Caco-2 (cell line): ENCODE measurements at places on chromosomes 1 and 21. TPM values are rescaled to one million over a fixed set of nuclear protein-coding genes. Genes with fewer than 3 reads are reported as not detected.

The PI4KB gene
- total RNA-seq = 49.7 and 52.7 TPM in 2 replicates

The CYP4Z1 gene
- not detected in 2 replicates for total RNA-seq

The GBP7 gene
- total RNA-seq = not detected in 2 replicates

The GJA9 gene
- not detected in 2 replicates for total RNA-seq

The HSD11B1 gene
- not detected in 2 replicates for total RNA-seq

The ATP5IF1 gene
- 126 and 130 TPM in 2 replicates for total RNA-seq

The REN gene
- not detected in 2 replicates for total RNA-seq

The MAB21L3 gene
- 0.26 and 0.66 TPM in 2 replicates for total RNA-seq

The AGBL4 gene
- total RNA-seq = not detected in 2 replicates

The IL10RB gene
- 11.7 and 13.1 TPM in 2 replicates for total RNA-seq

The LCE3D gene
- not detected in 2 replicates for total RNA-seq

The ANGPTL3 gene
- total RNA-seq = 0.77 and 0.86 TPM in 2 replicates

DNA sequence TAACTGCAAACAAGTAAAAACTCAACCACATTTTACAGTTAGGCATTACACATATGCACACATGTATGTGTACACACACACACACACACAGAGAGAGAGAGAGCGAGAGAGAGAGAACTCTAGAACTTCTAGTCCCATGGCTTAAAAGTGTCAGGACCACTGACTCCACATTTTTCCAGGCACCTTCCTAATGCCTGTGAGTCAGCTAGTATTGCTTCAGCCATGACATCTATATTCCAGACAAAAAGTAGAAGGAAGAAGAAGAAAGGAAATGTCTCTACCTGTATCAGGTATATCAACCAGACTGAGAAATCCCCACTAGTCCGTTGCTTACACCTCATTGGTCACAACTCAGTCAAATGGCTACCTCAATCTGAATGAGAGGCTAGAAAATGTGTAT is 31.9 kb upstream of the TACSTD2 start:
- no peak for DNase-seq

DNA sequence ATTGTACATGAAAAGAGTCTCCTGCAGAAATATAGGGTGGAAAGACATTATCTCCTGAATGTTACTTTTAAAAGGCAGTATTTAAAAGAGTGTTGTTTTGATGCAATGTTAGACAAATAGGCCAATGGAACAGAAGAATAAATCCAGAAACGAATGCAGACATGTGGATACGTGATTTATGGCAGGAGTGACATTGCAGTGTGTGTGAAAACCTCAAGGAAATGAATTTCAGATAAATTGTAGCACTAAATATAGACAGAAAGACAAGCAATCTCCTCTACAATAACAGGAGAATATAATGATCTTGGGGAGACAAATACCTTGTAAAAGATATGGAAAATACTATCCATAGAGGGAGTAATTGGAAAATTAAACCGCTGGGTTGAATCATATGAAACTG is 387.8 kb upstream of the CHRM3 start:
- no peak for DNase-seq

GRCh38 chr1:41915786-41916571 is 2.7 kb downstream of the HIVEP3 start:
- DNase-seq = no peak

- no peak for DNase-seq
Observed at GRCh38 chr1:225319871-225320270, 108.0 kb downstream of the LBR start.

DNA sequence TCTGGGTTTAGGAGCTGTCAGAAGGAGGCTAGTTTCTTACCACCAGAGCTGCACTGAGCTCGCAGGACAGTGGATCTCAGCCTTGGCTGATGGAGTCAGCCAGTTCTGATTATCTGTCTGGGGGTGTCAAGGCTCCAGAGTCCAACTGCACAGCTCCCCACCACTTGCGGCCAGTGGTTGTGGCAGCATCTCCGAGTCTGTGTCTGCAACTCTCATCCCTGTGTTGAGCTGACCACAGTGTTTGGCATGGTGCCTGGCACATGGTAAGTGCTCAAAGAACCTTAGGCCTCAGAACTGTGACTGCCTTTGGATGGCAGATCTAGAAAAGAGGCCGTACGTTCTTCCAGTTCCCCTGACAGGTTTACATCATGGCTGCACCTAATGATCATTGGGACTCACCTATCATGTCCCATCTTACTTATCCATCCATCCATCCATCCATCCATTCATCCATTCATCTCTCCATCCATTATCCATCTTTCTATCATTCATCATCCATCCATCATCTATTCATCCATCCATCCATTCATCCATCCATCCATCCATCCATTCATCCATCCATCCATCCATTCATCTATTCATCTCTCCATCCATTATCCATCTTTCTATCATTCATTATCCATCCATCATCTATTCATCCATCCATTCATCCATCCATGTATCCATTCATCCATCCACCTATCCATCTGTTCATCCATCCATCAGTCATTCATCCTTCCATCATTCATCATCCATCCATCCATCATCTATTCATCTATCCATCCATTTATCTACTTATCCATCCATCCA is 114.5 kb downstream of the CRYAA start:
- no peak for DNase-seq

DNA sequence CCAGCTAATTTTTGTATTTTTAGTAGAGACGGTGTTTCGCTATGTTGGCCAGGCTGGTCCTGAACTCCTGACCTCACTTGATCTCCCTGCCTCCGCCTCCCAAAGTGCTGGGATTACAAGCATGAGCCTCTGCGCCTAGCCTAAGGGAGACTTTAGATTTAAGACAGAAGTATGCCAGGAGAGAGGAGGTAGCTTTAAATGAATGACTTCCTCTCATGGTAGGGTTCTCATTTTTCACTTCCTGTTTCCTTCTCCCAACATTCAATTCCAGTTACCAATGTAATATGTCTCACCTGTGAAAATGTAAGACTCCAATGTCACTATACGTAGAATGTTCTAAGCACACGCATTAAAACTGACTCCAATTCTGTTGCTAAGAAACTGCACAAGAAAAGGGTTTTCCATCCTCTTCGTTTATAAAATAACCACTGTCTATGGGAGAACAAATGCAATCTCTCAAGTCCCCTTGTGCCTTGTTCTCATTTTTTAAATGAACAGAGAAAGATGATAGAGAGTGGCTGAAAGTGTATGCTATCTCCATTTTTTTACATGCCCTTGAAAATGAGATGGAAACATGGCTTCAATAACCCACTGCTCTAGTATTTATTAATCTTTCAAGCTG is 140.0 kb downstream of the SLC45A1 start:
- no peak for DNase-seq

DNA sequence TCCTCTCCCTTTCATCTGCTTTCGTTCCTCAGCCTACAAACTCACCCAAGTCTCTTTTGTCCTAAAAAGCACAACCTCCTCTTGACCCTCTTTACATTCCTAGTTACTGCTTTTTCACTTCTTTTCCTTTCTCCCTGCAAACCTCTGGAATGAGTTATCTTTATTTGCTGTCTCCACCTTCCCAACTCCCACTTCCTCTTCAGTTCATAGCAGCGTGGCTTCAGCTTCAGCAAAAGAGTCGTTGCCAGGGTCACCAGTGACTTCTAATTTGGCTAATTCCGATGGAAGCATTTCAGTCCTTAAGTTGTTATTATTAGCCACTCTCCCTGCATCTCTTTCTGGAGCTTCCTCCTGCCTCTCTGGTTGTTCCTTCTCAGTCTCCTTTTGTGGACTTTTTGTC is 6.2 kb upstream of the TMEM54 start:
- DNase-seq = no peak

DNA sequence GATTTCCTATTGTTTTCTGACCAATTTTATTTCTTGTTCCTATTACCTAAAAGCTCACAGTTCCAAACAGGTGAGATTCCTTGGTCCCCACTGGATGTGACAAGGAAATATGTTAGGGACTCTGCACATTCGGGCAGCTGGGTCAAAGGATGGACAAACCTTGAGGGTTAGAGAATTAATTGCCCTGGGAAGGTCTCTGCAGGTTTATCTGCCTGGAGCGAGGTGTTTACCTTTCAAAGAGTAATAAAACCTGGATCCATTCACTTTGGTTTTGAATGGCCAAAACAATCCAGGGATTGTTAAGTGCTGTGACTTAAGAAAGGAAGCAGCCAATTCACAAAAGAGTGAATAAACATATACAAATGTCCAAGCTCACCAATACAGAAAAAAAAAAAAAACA is 33.6 kb upstream of the RAB4A start:
- DNase-seq = no peak

DNA sequence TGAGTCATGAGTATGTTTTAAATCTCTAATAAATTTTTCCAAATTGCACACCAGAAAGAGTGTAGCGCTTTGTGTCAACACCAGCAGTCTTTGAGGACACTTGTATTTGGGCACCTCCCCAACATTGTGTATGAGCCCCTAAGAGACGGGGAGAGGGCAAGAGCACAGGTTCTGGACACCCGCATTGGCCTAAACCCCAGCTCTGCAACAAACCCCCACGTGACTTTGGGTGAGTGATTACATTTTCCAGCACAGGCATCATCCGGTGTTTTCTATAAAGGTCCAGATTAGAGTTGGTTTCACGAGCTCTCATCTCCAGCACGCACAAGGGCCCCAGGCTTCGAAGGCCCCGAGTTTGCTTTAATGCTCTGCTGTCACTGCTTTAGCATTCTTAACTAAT is 66.3 kb upstream of the SLC45A1 start:
- no peak for DNase-seq

DNA sequence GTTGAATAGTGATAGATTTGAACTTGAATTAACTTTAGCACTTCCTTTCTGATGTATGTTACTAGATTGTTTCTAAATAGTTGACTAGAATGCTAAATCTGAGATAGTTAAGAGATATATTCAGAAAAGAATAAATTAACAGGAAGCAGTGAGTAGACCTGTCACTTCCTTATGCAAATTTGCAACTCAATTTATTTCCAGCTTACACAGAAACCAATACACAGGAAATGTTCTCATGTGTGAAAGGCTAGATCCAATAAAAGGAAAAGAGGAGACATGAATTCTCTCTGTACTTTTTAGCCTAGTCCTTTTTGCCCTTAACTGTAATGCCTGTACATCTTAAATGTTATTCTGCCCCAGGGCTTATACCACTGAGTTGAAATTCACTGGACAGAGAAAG is 522.3 kb downstream of the COL11A1 start:
- DNase-seq = no peak

GRCh38 chr1:119808491-119808890 is 2.8 kb downstream of the REG4 start:
- DNase-seq = no peak

DNA sequence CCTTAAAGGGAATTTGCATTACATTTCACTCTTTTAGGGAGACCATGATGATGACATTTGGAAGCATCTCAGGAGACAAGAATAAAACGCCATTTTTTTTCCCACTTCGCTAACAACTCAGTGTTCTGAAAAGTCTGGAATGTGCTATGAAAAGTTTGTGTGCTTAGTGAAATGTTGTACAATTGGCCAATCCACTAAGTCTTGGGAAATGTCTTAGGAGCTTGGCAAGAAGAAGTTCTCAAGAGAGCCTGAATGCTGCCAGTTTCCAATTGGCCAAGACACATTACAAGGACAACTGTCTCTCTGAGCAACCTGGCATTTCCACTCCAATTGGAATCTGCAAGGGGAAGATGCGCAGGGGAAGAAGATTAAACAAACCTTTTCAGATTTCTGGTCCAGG is 401.8 kb downstream of the RWDD3 start:
- no peak for DNase-seq

DNA sequence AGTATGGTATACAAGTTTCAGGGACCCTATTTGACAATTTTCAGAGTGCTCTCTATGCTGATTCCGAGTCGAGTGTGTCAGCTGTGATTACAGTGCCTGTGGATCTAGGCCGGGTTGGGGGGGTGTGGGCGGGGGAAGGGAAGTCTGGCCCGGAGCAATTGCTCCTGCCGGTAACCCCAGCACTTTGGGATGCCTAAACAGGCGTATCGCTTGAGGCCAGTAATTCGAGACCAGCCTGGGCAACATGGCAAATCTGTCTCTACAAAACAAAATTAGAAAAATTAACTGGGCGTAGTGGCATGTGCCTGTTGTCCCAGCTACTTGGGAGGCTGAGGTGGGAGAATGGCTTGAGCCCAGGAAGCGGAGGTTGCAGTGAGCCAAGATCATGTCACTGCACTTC is 1.6 kb upstream of the IL10RB start:
- DNase-seq = no peak

DNA sequence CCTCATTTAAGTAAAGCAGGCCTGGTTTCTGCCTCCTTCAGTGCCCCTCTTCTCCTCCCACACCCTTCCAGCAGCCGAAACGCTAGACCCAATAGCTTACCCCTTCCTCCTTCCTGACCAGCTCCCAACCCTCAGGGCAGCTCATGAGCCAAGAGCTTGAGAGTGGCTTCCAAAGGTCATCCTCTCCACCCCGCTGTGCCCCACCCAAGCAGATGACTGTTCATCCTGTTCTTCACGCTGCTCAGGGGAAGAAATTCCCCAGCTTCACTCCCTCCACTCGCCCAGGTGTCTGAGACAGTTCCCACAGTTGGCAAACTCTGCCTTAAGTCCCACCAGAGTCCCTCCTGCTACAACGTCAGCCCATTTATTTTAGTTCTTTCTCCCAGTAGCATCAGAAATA is 23.4 kb downstream of the ARHGEF19 start:
- peak; percentile 33 for DNase-seq

- DNase-seq = no peak
Observed at GRCh38 chr21:37874904-37875780, 41.1 kb downstream of the KCNJ6 start.

DNA sequence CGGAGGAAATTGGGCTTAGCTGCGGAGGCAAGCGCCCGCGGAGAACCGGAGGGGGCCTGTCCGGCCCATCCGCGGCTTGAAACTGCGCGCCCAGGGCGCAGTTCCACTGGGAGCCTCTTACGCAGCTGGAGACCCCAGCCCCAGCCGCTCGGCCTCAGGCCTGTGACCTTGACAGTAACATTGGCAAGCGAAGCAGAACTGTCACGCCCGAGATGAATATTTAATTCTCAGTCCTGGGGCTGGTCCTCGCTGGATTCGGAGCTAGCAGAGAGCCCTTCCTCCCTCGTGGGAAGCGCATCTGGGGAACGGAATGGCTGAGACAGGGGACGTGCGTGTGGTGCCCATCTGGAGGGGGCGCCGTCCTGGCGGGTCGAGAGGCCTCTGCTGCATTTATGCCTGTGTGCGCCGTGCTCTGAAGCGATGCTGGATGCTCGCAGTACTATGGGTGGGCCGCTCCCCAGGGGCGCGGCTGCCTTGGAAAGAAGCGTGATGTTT is 928 bp downstream of the SLC6A17 start:
- no peak for DNase-seq

- DNase-seq = no peak
Observed at GRCh38 chr21:39666026-39666425, 53.3 kb downstream of the B3GALT5 start.

DNA sequence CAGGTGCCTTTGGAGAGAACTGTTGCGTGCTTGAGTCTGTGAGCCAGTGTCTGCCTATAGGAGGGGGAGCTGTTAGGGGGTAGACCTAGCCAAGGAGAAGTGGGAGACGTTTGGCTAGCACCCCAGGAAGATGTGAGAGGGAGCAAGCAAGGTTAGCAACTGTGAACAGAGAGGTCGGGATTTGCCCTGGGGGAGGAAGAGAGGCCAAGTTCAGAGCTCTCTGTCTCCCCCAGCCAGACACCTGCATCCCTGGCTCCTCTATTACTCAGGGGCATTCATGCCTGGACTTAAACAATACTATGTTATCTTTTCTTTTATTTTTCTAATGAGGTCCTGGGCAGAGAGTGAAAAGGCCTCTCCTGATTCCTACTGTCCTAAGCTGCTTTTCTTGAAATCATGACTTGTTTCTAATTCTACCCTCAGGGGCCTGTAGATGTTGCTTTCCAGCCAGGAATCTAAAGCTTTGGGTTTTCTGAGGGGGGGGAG is 2.4 kb downstream of the BTG2 start:
- no peak for DNase-seq
